ENCODE measurements at places on chromosomes 5 and 9.

GRCh38 chr9:7782400-7783120 is 17.0 kb downstream of the DMAC1 start:
- no peak for DNase-seq

GRCh38 chr5:124906339-124907097 is 160.1 kb upstream of the ZNF608 start:
- no peak for DNase-seq

DNA sequence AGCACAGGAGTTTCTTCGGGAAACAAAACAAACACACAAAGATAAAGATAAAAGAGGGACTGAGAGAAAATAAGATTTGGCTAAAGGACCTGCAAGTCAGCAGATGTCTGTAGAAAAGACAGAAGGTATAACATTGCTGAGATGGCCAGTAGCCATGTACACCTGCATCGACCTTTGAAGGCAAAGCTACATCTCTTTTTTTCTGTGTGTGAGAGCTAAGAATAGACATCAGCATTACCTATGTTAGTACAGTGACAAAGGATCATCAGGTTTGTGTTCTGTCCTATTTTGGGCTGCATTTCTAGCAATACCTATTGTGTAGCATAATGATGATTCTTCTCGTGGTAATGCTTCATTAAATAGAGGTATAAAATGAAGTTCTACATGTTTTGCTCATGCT is 64.9 kb downstream of the KDM4C start:
- no peak for DNase-seq

GRCh38 chr5:7474821-7475403 is 79.0 kb downstream of the ADCY2 start:
- no peak for DNase-seq

- DNase-seq = no peak
Observed at GRCh38 chr5:160310140-160310539, 2.2 kb downstream of the CCNJL start.

DNA sequence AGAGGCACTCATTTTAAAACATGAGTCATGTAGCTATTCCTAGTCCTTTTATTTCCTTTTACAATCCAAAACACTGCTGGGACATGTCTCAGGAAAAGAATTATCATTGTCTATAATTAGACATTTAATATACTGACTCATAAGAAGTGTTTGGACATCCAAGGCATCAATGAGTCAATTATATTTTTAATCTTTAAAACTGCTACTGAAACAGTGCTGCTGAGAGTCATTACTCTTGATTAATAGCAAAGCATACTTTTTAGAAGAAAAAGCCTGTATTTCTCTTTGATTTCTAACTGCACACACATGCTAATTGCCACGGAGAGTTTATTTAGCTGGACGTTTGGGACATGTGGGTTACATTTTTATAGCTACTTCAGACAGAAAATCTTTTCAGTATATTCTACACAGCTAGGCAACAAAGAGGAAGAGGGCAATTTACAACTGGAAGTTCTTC is 1249.0 kb upstream of the CDH18 start:
- DNase-seq = no peak

DNA sequence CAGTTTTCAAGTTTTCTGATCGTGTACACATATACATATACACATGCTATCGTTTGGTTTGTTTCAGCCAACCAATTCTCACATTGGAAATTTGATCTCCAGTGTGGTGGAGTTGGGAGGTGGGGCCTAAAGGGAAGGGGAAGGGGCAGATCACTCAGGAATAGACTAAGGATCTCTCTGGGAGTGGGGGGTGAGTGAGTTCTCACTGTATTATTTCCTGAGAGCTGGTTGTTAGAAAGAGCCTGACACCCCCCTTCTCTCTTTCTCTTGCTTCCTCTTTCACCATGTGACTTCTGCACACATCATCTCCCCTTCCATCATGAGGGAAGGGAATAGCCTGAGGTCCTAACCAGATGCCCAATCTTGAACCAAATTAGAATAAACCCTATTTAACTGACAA is 551.7 kb downstream of the MAT2B start:
- no peak for DNase-seq

DNA sequence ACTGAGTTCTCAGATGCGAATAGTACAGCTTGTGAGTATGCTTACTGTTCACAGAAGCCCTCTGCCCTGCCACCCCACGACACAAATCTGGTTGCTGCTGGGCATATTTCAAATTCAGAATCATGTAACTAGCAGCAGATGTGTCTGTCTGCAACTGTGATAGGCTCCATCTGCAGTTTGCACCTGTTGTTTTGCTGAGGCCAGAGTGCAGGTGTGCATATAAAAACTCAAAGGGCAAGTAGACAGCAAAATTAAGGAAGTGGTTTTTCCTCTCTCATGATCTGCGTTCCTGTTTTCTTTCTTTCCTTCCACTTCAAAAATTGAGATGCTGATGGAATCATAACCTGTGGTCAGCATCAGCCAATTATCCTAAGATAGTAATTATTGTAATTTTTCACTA is 1000.5 kb downstream of the PTPRD start:
- no peak for DNase-seq

- DNase-seq = peak; percentile 17
Observed at GRCh38 chr9:107288701-107289100, 5.6 kb downstream of the RAD23B start.

DNA sequence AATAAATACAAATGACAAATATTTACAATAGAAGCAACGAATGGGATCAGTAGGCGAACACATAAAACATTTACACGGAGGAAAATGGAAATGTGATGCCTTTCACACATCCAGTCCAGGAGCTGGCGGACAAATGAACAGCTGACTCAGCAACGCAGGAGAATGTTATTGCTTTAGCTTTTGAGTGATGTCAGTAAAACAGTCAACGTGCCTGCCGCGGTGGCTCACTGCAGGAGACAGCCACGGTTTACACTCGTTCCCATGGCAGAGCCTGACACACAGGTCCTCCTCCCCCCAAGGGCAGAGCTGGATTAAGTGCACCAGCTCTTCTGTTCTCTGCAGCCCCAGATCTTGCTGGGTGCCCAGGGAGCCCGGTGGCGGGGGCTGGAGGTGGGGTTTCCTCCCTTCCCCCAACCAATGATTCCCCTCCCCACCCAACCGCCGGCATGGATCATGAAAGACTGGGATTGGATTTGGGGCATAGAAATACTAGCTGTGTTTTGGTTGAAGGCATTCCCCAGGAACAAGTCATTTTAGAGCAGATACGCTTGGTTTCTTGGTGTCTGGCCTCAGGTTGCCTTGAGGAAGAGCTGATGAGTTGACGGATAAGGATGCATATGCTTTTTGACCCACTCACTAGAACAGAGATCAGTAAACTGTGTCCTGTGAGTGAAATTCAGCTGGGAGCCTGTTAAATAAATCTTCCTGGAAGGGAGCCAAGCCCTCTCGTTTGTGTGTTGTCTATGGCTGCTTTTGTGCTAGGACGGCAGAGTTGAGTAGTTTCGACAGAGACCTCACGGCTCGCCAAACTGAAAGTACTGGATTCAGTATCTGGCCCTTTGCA is 12.5 kb downstream of the STC2 start:
- DNase-seq = no peak

DNA sequence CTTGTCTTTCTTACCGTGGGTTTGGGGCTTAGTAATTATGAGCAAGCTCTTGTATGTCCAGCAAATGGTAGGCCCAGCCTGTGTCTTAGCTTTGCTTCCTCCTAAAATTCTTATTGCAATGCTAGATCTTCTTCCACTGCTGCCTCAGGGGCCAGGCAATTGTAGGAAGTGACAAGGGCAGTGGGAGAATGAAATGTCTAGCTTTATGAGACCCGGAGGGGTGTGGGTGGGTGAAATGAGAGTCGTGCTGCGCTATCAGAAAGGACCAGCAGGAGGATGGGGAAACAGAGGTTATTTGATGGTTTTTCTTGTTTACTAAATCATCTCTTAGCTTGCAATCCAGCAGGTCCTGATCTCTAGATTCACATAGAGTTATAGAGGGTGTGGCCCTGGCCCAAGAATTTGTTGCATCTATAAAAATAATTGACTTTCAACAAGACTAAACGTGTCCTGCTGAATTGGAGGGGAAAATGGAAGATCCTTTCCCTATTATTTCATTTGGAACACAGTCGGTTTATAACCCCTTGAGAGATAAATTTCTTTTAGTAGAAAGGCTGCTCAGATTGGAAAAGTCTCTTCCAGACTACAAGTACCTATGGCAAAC is 43.7 kb downstream of the ZNF366 start:
- DNase-seq = no peak

- no peak for DNase-seq
Observed at GRCh38 chr5:67119010-67119409, 77.6 kb downstream of the CD180 start.

GRCh38 chr9:131693651-131694597 is 46.0 kb downstream of the RAPGEF1 start:
- DNase-seq = no peak

DNA sequence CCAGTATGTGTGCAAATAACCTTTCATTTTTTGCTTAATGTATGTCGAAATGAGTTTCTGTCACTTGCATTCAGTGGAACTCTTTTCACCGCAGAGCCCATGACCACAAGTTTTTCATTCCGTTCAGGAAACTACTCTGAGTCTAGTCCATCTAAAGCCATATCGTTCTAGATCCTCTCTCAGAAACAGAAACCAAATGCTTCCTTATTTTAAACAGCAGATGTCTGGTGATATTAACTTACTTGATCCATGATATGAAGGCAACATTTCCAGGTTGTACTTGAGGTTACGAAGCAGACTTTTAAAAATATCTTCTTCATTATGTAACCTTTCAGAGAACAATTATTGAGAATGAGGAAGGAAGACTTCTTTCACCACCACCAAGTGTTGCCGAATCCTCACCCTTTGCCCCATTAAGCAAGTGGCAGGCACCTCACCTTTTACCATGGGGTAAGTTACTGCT is 72.4 kb upstream of the GNAQ start:
- DNase-seq = peak; percentile 67

DNA sequence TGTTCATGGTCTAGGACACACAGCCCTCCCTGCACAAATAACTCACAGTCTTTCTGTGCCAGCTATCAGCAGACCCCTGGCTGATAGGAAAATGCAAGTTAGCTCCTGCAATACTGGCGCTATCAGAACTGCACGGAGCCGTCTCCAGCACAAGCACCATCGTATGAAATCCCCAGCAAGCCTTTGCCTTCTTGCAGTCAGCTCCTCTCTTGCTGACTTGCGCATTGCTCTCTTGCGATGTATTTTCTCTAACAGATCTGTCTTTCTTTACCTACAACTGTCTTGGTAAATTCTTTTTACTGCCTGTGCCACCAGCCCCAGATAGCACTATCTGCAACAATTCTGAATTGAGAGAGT is 25.1 kb upstream of the UGCG start:
- DNase-seq = no peak

DNA sequence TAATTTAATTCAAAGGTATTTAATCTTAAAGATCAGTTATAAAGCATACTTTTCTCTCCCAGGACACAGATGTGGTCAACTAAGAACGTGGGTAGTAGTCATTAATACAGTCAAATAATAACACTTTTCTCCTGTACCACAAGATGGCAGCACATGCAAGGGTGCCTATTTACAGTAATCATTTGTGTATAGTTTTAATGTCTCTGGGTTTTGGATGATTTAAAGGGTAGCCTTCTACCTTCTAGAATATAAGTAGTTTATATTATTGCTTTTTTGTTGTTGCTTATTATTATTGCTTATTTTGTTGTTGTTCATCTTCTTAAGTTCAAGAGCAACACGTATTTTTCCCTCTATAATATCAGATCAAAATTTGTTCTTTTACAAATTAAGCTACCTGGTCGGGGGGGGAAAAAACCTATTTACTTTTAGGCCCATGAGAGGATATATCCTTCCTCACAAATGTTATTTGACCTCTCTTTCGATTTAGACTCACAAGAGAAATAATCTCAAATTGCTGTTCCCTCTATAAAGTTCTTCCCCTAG is 59.6 kb upstream of the SLC27A6 start:
- DNase-seq = peak; percentile 55

DNA sequence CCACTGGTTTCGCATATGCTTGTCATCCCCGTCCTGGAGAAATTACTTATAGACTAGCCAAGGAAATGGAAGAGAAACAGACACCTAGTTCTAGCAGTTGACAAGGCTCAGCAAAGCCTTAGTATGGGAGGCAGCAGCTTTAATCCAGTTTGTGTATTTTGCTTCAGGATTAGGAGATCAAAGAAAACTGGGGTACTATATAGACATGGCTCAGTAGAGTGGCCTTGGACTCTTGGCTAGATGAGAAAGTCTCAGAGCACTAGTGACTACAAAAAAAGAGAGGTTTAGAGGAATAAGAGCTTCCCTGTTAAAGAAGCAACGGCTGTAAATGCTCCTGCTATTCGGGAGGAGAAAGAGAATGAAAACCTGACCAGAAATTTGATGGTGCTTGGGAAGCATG is 349.1 kb downstream of the CTNND2 start:
- no peak for DNase-seq

- peak; percentile 50 for DNase-seq
Observed at GRCh38 chr5:58887721-58888409, 305.0 kb downstream of the RAB3C start.

DNA sequence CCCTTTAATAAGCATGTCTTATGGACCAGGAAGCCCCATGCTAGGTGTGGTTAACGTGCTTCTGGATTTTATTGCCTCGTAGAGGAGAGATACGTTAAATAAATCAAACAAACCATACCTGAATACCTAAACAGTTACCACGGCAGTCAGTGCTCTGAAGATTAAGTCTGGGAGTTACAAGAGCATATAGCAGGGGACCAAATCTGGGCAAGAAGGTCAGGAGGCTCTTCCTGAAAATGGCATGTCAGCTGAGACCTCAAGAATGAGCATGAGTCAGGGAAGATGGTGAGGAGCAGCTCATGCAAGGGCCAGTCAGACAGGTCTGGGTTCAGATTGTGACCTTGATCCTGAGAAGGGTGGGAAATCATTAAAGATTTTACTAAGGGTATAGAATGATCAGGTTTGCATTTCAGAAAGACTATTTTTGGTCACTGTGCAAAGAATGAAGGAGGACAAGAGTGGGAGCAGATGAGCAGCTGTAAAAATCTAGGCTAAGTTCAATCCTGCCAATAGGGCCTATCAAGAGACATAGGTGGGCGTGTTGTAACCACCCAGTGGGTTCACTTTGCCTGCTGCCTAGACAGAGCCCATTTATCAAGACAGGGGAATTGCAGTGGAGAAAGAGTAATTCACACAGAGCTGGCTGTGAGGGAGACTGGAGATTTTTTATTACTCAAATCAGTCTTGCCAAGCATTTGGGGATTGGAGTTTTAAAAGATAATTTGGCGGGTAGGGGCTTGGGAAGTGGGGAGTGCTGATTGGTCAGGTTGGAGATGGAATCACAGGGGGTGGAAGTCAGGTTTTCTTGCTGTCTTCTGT is 4.8 kb upstream of the ZNF366 start:
- DNase-seq = no peak
